Stimulated activated CD4-positive, alpha-beta T cell treated with anti-CD3 and anti-CD28 coated beads, Interleukin-1b, Interleukin-23, amount 100 ng/mL, for 24 hours (primary cell): ENCODE measurements at places on chromosomes 6 and 20.

- DNase-seq = no peak
Measured at GRCh38 chr6:3801960-3802359, 47.2 kb upstream of the FAM50B start.

- no peak for DNase-seq
Measured at GRCh38 chr20:45502561-45502960, 12.9 kb downstream of the SPINT3 start.

- DNase-seq = no peak
Measured at GRCh38 chr6:124887872-124888580, 74.2 kb upstream of the RNF217 start.

GRCh38 chr6:837380-837779 lies 144.4 kb upstream of the EXOC2 start:
- no peak for DNase-seq

GRCh38 chr6:25606151-25606550 lies 45.9 kb upstream of the SCGN start:
- DNase-seq = no peak

DNA sequence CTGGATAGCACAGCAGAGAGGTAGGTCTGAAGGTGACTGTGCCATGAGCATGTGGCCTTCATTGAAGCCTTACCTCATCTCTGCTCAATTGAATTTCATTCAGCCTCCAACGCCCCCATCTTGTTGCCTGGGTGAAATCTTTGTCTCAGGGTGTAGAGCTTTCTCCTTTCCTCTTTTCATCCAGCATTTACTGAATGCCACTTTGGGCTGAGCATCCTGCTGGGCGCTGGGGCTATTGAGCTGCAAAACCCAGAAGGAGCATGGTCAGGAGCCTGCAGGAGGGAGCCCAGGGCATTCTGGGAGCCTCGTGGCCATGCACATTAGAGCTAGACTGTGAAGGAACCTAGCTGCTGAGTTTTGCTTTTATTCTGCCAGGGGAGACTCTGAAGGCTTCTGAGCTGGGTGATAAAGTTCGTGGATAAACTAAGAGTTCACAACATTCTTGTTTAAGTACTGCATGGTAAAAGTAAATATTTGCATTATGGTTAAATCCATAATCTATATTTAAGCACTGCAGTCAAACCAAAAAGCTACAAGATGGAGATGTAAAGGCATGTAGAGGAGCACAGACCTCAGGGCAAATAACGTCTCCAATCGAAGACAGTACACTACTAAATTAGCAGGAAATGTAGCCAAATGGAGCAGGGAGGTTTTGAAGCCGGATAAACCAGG lies 13.2 kb upstream of the ASXL1 start:
- no peak for DNase-seq

GRCh38 chr20:58309591-58310290 lies at the start of gene RAB22A:
Gene RAB22A (plus strand): TSS chr20:58309715. CDS start chr20:58309977, 262 bp downstream.
- peak; percentile 75 for DNase-seq

DNA sequence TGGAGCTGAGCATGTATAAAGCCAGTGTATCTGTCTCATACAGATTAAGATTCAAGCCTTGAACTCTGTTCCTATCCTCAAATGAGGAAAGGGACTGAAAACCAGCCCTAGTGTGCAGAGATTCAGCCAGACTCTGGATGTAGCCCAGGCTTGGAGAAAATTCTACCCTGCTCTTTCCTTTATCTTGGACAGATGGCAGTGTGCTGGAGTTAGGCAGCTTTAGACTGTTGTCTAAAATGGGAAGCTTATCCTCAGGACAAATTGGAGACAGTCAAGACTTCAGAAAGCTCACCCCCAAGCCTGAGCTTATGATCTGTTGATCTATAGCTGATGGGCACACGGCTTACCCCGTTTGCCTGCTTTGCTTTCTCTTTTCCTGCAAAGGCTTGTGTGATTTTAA lies 1057.6 kb downstream of the KIF16B start:
- DNase-seq = no peak

DNA sequence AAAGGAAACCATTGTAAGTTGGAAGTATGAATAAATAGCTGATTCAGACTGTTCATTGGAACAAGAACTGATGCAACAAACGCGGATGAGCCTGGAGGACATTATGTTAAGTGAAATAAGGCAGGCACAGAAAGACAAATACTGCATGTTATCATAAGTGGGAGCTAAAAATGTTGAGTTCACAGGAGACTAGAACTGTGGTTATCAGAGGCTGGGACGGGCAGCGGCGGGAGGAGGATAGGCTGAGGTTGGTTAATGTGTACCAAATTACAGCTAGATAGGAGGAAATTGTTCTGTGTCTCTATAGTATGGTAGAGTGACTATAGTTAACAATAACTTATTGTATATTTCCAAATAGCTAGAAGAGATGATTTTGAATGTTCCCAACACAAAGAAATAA lies 40.8 kb downstream of the FAM229B start:
- no peak for DNase-seq

DNA sequence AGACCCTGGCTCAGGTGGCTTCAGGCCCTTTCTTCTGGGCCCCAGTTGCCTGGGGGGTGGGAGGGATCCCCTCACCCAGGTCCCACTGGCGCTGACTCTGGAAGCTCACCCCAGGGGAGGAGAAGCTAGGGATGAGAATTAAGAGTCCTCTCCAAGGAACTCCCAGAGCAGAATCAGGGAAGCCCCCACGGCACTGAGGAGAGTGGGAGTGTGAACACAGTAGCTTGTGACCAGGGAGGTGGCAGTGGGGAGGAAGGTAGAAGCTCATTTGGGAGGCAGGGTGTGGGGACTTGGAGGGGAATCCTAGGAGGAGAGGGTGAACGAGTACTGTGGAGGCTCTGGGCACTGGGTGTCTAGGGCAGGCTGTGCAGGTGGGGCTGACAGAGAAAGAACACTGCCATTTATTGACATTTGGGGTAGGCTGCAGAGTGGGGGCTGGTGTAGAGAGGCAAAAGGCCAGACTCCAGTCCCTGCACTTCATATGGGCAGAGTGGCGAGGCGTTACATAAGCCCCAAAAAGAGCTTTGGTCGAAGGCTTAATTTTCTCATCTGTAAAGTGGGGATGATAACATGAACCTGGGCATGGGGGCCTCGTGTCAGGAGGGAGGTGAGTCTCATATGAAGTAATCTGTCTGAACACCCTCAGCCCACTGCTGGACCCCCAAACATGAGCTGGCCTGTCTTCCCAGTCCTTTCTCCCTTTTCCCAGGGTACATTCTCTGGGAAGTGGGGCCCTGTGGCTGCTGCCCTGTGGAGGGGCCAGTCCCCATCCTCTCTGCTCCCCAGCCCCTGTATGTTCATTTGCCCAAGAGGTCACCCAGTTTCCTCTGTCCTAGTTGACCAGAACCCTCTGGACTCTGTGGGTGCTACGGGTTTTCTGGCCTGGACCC lies 80.5 kb downstream of the VEGFA start:
- DNase-seq = no peak

DNA sequence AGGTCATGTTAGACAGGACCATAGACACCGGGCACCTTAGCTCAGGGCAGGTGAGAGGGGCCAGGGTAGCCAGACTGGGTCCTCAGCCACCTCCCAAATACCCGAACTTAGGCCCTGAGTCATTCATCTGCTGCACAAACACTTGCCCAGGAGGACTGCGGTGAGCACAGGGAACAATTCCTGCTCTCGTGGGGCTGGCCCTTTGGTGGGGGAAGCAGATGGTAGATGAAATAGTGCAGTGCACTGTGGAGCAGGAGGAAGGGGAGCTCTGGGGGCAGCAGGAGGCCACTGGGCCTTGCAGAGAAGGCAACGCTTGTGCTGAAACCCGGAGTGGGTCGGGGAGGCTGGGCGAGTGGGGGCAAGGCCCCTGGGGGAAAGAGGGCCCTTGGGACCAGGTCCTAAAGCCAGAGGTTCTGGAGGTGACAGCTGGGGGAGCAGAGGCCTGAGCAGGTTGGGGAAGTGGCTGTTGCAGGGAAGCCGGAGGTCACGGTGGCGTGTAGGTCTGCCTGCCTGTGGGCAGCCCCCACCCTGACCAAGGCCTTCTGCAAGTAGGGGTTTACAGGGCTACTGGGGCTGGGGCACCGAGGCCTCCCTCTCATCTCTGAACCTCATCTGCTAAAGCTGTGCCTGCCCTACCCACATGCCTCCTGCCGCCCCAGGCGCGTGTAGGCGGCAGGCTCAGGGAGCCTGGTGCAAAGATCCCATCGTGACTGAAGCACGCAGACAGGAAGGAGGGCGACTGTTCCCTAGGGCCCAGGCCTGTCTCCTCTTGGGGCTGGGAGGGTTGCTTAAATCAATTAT lies 4.7 kb upstream of the NPBWR2 start:
- no peak for DNase-seq

DNA sequence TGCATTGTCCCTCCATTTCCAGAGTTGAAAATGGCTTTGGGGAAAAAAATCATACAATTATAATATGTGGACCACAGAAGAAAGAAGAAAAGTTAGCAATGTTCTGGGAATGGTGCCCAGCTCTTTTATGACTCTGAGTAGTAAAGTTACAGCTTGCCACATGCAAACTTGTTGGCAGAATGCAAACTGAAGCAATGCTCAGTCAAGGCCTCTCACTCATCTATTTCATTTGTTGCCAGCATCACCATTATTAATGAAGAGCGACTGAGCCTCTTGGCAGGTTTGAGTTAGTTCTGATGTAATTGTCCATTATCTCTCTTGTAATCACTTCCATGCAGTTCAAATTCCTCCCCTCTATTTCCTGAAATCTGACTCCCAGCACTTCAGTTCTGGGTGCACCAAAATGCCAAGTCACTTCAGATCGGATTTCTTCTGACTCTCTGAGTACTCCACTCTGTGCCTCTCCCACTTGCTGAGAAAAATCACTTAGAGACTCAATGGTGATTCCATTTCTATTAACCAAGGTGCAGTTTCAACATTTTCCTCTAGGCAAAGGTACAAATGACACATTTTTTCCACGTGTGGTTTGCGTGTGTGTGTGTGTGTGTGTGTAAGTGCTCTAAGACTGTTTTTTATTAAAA lies 154.4 kb upstream of the STMND1 start:
- no peak for DNase-seq

DNA sequence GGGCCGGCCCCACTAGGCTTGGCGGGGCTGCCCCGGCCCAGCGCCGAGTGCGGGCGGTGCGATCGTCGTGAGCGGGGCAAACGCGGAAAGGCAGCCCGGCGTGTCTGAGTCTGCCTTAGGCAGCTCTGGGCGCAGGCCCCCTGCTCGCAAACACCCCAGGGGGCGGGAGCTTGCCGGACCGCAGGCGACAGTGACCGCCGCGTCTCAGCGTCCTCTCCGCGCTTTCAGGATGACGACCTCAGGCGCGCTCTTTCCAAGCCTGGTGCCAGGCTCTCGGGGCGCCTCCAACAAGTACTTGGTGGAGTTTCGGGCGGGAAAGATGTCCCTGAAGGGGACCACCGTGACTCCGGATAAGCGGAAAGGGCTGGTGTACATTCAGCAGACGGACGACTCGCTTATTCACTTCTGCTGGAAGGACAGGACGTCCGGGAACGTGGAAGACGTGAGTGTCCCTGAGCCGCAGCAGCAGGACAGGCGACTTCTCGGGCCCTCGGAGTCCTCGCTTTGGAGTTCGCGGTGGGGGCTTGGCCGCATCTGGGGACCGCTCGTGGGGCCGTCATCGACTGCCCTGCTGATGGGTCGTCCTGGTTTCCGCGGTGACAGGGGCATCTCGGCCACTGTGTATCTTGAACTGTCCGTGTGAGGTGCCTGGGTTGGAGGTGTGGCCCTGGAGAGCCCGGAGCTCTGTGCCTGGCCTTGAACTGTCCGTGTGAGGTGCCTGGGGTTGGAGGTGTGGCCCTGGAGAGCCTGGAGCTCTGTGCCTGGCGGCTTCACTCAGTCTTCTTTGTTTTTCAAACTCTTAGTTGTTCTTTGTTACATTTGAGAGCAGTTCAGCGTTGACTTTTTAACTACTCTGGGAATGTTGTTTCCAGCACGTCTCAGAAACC lies 786 bp downstream of the ADRM1 start:
- no peak for DNase-seq

DNA sequence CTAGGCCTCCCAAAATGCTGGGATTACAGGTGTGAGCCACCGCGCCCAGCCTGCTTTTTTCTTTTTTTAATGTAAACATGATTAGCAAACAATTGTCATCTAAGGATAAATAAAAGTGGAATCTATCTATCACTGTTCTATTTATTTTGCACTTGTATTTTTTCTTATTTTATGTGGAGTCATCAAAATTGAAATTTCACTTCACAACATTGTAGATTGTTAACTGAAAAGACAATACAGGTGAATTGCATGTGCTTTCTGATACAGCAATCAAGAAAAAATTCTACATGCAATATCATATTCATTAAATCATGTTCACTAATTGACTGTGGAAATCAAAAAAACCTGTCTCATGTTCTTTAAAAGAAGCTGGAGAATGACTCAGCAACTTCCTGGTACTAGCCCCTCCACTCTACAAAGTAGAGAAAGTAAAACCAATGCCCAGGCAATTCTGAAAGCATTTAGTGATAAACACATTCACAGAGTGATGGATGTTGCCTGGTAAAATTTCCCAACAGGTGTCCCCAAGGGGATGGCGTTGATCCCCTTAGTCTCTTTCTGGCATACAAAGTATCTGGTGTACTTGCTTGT lies 10.7 kb upstream of the RFX6 start:
- no peak for DNase-seq

GRCh38 chr6:151088599-151088935 lies 151.2 kb upstream of the AKAP12 start:
- DNase-seq = no peak

DNA sequence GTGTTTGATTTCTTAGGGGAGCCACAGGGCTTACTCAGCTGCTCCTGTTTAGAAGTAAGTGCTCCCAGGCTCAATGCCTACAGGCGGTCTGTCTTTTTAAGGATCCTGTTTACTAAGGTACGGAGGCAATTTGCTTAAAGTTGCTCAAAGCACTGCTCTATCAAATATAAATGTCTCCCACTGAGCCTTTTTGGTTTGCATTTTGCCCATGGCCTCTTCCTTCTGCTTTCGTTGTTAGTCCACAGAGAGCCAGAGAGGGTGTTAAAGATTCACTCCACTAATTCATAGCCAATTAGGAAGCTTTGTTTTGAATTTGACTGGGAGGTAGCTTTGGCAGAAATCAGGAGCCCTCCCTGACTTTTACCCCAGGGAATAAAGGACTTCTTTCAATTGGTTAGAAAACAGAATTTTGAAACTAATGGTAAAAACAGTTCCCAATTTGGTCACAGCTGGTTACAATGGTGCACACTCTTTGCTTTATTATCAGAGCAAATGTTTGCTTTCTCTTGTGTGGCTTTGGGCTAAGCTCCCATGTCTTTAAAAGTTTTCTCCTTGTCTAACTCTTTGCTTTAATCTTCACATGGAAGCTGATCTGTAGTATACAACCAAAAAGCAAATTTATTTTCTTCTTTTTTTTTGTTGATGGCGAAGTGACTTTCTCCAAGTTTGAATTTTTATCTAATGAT lies 126.2 kb downstream of the IMPG1 start:
- DNase-seq = no peak

DNA sequence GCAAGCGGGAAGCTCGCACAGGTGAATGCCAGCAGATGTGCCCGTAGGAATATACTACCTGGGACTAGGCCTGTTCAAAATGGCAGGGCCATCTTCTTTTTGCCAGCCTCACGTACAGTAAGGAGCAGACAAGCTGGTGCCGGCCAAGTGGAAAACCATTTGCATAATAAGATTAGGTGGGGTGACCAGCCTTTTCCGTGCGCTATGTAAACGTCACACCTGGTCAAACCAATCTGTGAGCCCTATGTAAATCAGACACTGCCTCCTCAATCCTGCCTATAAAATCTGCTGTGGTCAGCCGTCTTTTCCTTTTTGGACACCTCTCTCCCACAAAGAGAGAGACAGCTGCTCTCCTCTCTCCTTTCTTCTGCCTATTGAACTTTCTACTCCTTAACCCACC lies 60.8 kb upstream of the TMEM30A start:
- DNase-seq = no peak
